ENCODE measurements at places on chromosomes 1 and 21.
A peak's percentile ranks its signal among the peaks of the same experiment; 100 is the strongest.

DNA sequence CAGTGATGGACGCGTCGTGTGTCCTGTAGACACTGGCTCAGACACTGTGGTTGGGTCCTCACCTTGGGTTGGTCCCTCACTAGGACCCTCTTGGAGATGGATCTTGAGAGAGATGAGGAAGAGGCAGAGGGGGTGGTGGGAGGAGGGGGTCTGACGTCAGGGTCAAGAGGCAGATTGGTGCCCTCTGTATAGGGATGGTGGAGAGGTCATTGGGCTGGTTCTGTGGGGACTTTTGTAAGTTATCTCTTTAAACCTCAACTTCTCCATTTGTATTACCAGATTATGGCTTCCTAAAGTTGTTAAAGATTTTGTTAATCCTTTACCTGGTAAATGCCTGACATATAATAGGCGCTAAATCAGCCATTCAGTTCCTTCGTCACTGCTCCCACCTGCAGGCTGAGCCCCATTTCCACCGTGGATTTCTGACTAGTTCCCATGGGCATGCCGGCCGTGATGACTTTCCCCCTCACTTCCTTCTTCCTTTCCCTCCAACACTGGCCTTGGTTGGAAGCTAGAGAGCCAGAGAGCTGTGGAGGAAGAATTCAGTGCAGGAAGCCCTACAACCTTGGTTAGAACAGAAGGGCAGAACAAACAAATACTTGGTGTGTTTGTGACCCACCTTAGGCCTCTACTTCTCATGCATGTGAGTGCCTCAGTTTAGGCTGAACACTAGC lies 8.6 kb downstream of the H6PD start:
- DNase-seq: no peak

GRCh38 chr1:66210635-66211244 lies 323.2 kb upstream of the SGIP1 start:
- DNase-seq: no peak

- DNase-seq: no peak
Measured at GRCh38 chr1:53121319-53122172, 20.9 kb downstream of the SLC1A7 start.

DNA sequence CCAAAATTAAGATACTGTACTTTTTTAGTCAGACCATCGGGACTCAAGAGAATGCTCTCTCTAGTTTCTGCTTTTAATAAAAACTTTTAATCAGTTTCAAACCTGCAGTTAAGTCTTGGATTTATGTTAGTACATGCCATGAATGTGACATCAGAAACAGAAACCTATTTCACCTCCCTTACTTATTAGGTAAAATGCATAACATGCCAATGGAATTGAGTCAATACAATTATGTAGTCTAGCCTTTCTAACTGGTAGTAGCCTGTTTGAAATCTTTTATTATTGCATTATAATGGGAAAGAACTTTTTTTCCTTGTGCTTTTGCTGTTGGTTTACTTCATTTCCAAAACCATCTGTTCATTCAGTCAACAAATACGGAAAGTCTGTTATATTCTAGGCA lies 4.8 kb downstream of the PHACTR4 start:
- no peak for DNase-seq

- DNase-seq: no peak
Measured at GRCh38 chr1:206655471-206655882, 20.1 kb downstream of the DYRK3 start.

GRCh38 chr1:201506557-201507359 lies at the start of gene CSRP1:
TSS of gene CSRP1 (minus strand) at chr1:201507123. CDS start at chr1:201496303, 10,820 bp downstream.
- DNase-seq: peak; percentile 86

GRCh38 chr1:228833911-228834688 lies 98.8 kb downstream of the RHOU start:
- no peak for DNase-seq

DNA sequence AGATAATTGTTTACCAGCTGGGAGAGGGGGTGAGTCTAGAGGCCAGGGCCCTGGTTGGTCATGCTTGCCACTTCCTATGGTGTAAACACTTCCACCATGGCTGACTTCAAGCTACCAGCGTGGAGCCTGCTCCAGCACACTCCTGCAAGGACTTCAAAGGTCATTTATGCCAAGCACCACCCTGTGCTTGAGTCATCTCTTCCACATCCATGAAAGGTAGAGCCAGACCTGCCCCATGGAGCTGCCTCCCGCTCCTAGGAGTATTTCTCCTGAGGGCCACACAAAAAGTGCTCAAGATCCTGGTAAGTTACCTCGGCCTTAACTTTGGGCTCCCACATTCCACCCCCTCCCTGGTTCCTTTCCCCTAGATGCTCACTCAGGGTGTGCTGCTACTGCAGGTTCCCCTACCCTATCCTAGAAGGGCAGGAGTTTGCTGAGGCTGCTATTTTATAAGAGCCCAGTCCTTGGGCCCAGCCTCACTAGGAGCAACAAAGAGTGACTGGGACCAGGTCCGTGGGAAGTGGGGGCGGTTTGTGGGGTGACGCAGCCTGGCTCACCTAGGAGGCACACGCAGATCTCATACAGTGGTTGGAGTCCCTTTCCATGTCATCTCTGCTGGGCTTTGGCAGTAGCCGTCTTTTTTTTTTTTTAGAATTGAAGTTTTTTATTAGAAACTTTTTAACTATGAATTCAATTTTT lies 2.4 kb downstream of the RAB7B start:
- no peak for DNase-seq

Measured in CD4-positive, alpha-beta T cell treated with Interleukin-12 subunit alpha and Interleukin-12 subunit beta, for 1 hour (primary cell).